ENCODE measurements at places on chromosomes 2 and 18.
A peak's percentile ranks its signal among the peaks of the same experiment; 100 is the strongest.

- no peak for DNase-seq
Measured at GRCh38 chr2:241666627-241667400, 19.8 kb downstream of the DTYMK start.

- DNase-seq, result peak; percentile 86
Measured at GRCh38 chr18:60372596-60372995, at the start of gene MC4R. Gene MC4R (minus strand): TSS chr18:60372775. CDS start chr18:60372349, 426 bp downstream.

DNA sequence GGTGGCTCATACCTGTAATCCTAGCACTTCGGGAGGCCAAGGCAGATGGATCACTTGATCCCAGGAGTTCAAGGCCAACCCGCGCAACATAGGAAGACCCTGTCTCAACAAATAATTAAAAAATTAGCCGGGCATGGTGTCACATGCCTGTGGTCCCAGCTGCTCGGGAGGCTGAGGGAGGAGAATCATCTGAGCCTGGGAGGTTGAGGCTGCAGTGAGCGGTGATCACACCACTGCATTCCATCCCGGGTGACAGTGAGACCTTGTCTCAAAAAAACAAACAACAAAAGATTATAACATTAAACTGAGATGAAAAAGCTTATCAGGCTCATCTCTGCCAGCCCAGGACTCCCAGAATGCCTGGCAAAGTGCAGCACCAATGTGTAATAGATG lies 50.5 kb downstream of the PAPOLG start:
- DNase-seq, result no peak

DNA sequence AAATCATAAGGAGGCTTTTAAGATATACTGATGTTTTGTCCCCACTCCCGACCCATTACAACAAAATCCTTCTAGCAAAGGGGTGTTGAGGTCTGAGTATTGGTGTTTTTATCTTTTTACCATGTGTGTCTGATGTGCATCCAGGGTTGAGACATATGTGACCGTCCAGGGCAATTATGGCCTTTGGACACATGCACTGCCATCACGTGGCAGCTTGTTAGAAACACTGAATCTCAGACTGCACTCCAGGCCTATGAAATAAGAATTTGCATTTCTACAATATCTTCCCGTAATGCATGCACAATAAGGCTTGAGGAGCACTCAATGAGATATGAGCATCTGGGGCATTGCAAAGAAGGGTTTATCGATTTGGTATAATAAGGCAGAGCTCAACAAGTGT lies 235.1 kb upstream of the ZNF804A start:
- no peak for DNase-seq

- DNase-seq, result peak; percentile 29
Measured at GRCh38 chr2:24919037-24919505, 966 bp downstream of the ADCY3 start.

GRCh38 chr2:239660390-239661230 lies 259.8 kb upstream of the HDAC4 start:
- DNase-seq, result no peak

DNA sequence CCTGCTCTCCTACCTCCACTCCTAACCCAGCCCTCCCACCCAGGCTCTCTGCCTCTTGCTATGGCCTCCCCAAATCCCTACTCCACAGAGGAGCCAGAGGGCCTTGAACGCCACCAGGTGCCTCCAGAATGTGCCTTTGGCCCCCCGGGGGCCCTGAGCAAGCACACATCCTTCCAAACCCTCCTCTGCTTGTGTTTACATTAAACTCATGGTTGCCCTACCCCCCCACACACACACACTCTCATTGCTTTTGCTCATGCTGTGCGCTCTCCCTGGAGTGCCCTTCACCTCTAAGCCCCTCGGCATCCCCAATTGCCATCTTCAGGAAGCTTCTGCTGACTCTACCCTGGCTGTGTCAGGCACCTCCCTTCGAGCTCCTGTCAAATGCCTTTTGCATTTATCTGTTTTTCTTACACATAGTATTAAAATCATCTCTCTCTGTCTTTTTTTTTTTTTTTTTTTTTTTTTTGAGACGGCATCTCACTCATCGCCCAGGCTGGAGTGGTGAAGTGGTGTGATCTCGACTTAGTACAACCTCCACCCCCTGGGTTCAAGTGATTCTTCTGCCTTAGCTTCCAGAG lies 16.3 kb upstream of the TET3 start:
- no peak for DNase-seq

- DNase-seq, result no peak
Measured at GRCh38 chr2:8472545-8473323, 209.1 kb upstream of the ID2 start.

DNA sequence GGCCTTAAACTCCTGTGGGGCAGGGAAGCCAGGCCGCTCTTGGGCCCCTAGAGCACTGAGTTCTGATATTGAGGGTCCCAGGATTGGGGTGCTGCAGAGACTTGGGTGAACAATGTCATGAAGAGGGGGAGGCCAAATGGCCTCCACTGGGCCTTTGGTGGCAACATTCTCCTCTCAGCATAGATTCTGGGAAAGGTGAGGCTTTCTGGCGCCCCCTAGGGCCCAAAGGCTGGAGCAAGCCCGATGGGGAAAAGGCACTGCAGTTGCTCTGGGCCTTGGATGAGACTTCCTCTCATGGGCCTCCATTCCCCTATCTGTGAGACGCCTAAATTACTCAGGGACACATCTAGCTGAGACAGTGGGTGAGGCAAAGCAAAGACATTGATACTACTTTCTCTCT lies 84.8 kb downstream of the ACAA2 start:
- DNase-seq, result peak; percentile 50

GRCh38 chr18:21742315-21742687 lies 1.7 kb downstream of the MIB1 start:
- no peak for DNase-seq

- no peak for DNase-seq
Measured at GRCh38 chr2:118148809-118149208, 60.5 kb downstream of the INSIG2 start.

- no peak for DNase-seq
Measured at GRCh38 chr2:28558918-28559317, 63.1 kb downstream of the PLB1 start.

DNA sequence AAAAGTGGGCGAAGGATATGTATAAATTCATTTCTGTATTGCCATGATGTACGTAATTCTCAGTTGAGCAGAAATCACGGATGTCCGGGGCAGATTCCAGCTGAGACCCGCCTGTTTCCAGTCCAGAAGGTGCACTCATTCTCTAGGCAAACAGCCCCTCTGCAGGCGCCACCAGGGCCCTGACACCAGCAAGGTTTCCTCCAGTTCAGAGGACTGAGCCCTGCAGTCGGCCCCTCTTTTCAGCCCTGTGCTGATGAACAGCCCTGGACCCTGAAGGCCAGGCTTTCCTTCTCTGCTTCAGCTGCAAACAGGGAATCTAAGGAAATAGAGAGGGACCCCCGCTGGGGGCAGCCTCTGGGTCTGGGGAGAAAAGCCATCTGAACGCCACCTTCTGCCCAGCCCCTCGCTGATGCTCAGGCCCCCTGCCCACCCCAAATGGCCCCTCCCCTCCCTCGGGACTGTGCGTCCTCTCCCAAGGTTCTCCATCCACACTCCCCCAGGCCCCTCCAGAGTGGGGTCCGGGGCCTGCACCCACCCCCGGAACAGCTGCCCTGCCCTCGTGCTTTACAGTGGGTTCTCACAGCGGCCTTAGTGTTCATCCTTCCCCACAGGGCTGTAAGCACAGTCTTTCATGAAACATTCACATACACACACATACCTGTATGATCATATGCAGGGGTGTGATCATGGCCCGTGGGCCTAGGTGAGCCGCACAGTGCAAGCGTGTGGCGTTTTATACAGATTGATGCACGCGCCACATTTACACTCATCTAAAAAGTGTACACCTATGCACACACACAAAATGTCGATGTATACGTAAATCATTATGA lies 12.1 kb downstream of the COPS9 start:
- no peak for DNase-seq

DNA sequence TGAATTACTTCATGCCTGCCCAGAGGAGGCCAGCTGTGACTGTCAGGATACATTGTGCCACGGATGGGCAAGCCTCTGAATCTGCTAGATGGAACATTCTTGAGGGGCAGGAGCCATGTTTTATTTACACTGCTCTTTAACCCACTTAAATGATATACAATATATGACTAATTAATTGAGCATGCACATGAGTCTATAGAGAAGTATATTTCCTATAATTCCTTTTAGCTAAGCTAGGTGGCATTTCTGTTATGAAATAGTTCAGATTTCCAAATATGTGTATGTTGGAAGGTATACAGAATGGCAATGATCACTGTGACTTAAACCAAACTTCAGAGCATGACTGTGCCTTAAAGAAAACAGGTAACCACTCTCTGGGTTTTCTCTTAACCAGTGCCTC lies 131.7 kb downstream of the RAB3GAP1 start:
- DNase-seq, result peak; percentile 29

Measured in fibroblast of skin of back (primary cell).